Pulmonary artery endothelial cell (primary cell): ENCODE measurements at places on chromosomes 6 and 20. TPM values are rescaled to one million over a fixed set of nuclear protein-coding genes. Genes with fewer than 3 reads are reported as not detected.

The SDHAF4 gene
- total RNA-seq: 4.3 and 5.6 TPM in 2 replicates

- DNase-seq: no peak
Observed at GRCh38 chr6:41672816-41673703, 34.8 kb downstream of the MDFI start.

The LBP gene
- 0.07 TPM in 1 of 2 replicates, not detected in the other for total RNA-seq

GRCh38 chr20:53723621-53724020 lies 130.0 kb upstream of the ZNF217 start:
- DNase-seq: peak; percentile 17

GRCh38 chr6:128500014-128500413 lies 20.4 kb downstream of the PTPRK start:
- no peak for DNase-seq

DNA sequence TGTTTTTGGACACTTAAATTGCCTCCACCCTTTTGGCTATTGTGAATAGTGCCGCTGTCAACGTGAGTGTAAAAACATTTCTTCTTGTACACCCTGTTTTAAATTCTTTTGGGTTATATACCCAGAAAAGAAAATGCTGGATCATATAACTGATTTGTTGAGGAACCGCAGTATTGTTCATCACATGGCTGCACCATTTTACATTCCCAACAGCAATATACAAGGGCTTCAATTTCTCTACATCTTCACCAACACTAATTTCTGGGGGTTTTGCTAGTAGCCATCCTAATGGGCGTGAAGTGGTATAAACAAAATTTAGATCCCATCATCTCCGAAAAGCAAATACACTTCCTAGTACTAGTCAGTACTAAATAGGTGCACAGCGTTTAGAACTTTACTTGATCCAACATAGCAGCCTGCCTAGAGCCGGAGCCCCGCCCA lies 579 bp upstream of the BPHL start:
- DNase-seq: peak; percentile 10

The SLC35D3 gene
- not detected in 2 replicates for total RNA-seq

- DNase-seq: no peak
Observed at GRCh38 chr6:62229231-62229630, 56.8 kb downstream of the KHDRBS2 start.

The NOTCH4 gene
- total RNA-seq: 20.1 and 25.0 TPM in 2 replicates
